ENCODE measurements at places on chromosomes 12 and 14. TPM values are rescaled to one million over a fixed set of nuclear protein-coding genes. Genes with fewer than 3 reads are reported as not detected.

DNA sequence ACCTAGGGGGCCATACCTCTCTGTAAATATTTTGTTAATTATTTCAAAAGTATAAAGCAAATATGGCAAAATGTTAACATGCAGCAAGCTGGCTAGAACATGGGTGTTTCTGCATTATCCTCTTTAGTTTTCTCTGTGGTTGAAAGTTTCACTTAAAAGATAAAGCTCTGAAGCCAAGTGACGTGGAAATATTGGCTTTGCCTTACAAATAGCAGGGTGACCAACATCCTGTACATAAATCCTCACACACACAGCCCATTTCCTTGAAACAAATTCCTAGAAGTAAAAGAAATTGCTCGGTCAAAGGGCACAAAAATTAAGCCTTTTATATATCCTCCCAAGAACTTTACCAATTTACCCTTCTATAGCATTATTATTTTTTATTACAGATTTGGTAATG, 10.6 kb upstream of the VWF start:
- peaks cover 5% of the 10 kb centered on the region for H3K36me3 ChIP-seq
- no peaks in the 10 kb centered on the region for H3K4me1 ChIP-seq
- no peaks in the 10 kb centered on the region for H3K27me3 ChIP-seq
- no peak for DNase-seq
- no peak overlapping the region for H3K27ac ChIP-seq

Gene SYT1
- total RNA-seq = 35.5 TPM

Gene AKAP3
- total RNA-seq = 7.6 TPM

GRCh38 chr14:75456069-75456996, 28.5 kb downstream of the JDP2 start:
- H3K4me1 ChIP-seq = peaks cover 68% of the 10 kb centered on the region
- H3K4me3 ChIP-seq = peak overlapping the region; percentile 69
- peaks cover 15% of the 10 kb centered on the region for H3K36me3 ChIP-seq
- peak overlapping the region; percentile 84 for H3K27ac ChIP-seq
- no peaks in the 10 kb centered on the region for H3K27me3 ChIP-seq

GRCh38 chr12:39122562-39123204, 217.3 kb upstream of the CPNE8 start:
- H3K4me1 ChIP-seq = peaks cover 7% of the 10 kb centered on the region
- no peaks in the 10 kb centered on the region for H3K27me3 ChIP-seq
- no peak overlapping the region for H3K4me3 ChIP-seq

Gene HPD
- not detected for total RNA-seq

- H3K36me3 ChIP-seq = no peaks in the 10 kb centered on the region
- no peak for DNase-seq
- H3K27me3 ChIP-seq = peaks cover 8% of the 10 kb centered on the region
- H3K4me3 ChIP-seq = no peak overlapping the region
- H3K27ac ChIP-seq = no peak overlapping the region
These were observed 114.9 kb upstream of the PWP1 start for GRCh38 chr12:107570721-107571120.

DNA sequence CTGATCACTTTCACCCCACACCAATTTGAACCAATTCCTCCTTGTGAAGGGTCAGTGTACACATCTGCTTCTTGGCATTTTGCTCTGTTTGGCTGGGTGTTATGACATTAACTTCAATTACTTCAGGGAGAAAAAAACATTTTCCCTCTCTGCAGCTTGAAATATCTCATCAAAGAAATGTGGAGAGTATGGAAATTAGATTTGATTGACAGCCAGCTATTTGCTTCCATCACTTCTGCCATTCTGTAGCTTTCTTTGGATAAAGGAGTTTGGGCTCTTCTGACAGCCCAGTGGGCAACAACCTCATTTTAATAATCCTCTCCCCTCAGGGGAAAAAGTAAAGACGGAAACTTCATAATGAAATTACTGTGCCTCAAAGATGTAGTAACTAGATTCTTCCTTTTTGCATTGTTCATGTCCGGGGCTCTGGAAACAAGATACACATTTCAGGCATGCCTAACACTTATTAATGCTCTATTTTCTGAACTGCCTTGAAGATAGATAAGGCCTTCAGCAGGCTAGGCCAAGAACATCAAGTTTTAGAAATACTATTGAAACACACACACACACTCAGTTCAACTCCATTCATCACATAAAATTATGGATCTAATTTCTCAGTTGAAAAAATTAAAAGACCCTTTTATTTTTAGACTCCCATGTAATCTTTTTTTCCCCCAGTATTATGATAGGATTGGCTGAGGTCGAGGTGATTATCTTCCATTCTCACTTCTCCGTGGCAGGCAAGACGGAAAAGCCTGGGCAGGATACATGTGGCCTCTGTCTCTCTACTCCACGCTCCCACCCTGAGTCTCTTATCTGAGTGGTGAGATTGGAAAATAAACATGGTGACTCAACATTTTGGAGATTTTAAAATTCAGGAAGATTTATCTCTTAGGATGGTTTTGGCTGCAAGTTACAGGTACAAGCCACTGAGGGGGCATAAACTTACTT, 10.3 kb upstream of the GPHB5 start:
- no peak for DNase-seq
- no peak overlapping the region for H3K4me3 ChIP-seq
- H3K27ac ChIP-seq = no peak overlapping the region
- no peaks in the 10 kb centered on the region for H3K27me3 ChIP-seq
- H3K4me1 ChIP-seq = no peaks in the 10 kb centered on the region

Gene SLC38A6
- total RNA-seq = 9.3 TPM

Gene WDHD1
- 15.5 TPM for total RNA-seq

Data from type B pancreatic cell (in vitro differentiated cells).